ENCODE measurements at places on chromosomes 1 and 21.

- DNase-seq: no peak
Measured at GRCh38 chr1:182083851-182084486, 22.5 kb upstream of the ZNF648 start.

GRCh38 chr1:9253004-9253403 lies 18.4 kb downstream of the H6PD start:
- no peak for DNase-seq

GRCh38 chr21:16532840-16533239 lies 803.1 kb downstream of the USP25 start:
- no peak for DNase-seq

- DNase-seq: no peak
Measured at GRCh38 chr1:177200290-177200689, 29.5 kb downstream of the BRINP2 start.
